Activated T-helper 1 cell treated with Interleukin-2 at 50 U/mL for 16 hours (primary cell): ENCODE measurements at places on chromosomes 7 and 10.

DNA sequence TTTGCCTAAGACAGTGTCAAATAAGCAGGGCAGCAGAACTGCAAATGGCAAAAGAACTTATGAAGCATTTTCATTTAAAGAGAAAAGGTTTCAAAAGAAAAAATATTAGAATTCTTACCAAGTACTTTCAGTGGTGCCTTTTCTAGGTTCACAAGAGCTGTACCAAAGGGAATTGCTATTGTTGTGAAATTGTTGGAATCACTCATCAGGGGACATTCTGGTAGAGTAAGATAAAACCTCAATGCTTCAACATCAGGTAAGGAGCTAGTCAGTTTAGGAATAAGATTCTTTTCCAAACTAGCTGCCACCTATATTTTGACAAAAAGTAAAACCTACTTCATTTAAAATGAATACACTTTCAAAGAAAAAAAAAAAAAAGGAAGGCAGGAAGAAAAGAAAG lies 85.0 kb downstream of the HERC4 start:
- DNase-seq: no peak

- no peak for DNase-seq
Measured at GRCh38 chr10:114638821-114639625, 19.1 kb downstream of the ABLIM1 start.

- DNase-seq: no peak
Measured at GRCh38 chr10:25627606-25628005, 306.4 kb upstream of the MYO3A start.

DNA sequence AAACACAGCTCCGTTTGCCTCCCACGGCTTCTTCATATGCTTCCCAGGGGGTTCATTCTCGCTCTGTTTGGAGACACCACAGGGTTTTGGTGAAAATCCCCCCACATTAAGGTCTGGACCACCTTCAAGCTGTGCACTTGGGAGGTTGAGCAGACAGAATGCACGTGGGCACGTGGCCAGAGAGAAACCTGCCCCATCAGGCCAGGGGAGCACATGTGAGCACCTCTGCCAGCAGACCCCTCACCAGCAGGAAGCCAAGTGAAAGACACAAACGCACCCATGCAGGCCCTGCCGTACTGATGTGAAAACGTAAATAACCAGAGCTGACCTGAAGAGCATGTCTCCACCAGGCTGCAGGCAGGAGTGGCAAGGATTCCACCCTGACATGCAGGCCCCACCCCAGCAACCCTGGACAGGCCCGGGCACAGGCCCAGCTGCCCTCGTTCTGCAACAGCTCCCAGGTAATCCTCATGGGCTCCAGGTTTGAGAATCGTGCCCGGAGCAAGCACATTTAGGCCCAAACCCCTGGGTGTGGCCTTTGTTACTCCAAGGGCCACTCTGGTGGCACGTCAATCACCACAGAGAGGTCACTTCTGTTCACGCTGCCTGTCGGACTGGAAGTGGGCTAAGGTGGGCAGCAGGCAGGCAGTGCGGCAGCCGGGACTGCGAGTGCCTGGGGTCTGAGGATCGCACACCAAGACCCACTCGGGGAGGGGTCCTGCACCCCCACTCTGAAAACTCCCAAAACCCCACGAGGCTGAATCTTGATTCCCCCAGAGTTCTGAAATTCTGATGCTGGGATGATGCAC lies 184.4 kb downstream of the PTPRN2 start:
- DNase-seq: no peak

DNA sequence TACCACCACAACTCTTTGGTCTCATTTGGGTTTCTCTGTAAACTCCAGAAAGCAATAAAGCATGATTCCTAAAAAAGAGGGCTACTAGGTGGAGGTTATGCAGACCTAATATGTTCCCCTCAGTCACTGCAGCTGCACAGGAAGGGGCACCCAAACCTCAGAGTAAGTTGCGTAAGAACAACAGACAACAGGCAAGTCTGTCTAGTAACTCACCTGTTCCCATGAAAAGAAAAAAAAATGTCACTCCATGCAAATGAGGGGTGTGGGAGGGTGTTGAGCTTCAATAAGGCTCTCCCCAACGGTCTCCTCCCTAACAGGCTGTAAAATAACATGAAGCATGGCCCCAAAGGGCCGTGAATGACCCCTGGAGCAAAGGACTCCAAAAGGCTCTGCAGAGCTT lies 461.4 kb downstream of the KCNMA1 start:
- no peak for DNase-seq

DNA sequence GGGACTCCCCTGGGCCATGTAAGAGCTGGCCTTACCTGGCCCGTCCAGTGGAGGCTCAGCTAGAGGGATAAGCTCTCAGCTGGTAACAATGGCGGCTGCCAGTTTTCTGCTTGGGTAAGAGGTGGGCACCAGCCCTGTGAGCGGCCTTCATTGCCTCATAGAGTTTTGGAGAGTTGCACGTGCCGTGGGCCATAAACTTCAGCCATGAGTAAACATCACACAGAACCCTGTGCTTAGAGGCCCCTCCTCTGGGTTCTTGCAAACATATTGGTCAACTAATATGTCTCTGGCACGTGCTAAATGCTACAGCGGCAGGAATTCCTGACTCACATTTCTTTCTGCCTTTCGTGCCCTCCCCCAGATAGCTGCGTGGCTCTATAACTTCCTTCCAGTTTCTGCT lies 103.9 kb upstream of the LEP start:
- DNase-seq: no peak

GRCh38 chr7:50285269-50285668 lies 19.2 kb upstream of the IKZF1 start:
- no peak for DNase-seq

GRCh38 chr7:12706900-12707536 lies 19.6 kb downstream of the ARL4A start:
- no peak for DNase-seq

- DNase-seq: no peak
Measured at GRCh38 chr7:54792383-54792782, 33.4 kb upstream of the SEC61G start.

DNA sequence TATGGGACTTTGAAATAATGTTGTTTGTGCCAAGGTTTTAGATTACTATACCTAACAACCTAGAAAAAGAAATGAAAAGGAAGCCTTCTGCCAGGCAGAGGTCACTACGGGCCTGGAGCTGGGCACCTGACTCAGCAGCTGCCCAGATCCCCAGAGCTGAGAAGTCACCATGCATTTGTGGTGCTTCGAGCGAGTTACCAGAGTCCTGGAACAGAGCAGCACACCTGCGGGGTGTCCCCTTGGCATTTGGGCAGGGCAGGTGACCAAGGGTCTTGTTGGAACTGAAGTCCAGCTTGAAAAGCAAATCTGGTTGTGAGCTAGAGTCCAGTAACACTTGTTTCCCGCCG lies 25.5 kb downstream of the EGFR start:
- DNase-seq: no peak

GRCh38 chr7:46054272-46054671 lies 133.2 kb upstream of the IGFBP3 start:
- no peak for DNase-seq

DNA sequence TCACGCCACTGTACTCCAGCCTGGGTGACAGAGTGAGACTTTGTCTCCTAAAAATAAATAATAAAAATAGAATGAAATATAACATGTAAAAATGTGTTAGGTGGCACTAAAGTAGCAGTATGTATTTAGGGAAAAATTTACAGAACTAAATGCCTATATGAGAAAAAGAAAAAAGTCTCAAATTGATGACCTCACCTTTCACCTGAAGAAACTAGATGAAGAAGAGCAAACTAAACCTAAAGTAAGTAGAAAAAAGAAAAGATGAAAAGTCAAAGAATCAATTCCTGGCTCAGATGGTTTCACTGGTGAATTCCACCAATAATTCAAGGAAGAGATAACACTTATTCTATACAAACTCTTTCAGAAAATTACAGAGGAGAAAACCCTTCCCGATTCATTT lies 106.5 kb upstream of the NANOS1 start:
- DNase-seq: no peak

- DNase-seq: no peak
Measured at GRCh38 chr10:132372516-132373095, 24.4 kb upstream of the PWWP2B start.

DNA sequence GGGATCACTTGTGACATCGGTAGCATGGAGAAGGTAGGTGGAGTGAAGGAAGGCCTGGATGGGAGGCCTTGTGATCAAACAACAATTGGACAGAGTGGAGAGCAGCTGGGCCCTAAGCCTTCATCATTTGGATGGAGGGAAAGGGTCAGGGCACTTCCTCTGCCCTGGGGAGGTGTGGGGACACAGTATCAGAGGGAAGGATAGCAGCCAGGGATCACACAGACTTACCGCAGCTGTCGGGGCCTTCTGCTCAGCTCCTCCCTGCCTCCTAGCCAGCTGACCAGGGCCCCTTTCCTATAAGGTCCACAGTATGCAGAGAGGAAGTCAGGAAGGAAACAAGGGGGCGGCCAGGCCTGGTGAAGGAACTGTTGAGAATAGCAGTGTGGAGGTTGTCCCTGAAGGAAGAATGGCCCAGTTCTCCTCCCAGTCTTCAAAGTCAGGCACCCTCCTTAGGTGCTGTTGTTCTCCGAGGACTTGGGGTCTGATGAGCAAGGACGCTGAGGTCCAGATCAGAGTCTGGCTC lies 62.1 kb downstream of the ABCC2 start:
- no peak for DNase-seq

GRCh38 chr7:51141451-51142003 lies 175.1 kb downstream of the COBL start:
- DNase-seq: no peak

- no peak for DNase-seq
Measured at GRCh38 chr7:20188567-20188966, 28.6 kb downstream of the MACC1 start.

DNA sequence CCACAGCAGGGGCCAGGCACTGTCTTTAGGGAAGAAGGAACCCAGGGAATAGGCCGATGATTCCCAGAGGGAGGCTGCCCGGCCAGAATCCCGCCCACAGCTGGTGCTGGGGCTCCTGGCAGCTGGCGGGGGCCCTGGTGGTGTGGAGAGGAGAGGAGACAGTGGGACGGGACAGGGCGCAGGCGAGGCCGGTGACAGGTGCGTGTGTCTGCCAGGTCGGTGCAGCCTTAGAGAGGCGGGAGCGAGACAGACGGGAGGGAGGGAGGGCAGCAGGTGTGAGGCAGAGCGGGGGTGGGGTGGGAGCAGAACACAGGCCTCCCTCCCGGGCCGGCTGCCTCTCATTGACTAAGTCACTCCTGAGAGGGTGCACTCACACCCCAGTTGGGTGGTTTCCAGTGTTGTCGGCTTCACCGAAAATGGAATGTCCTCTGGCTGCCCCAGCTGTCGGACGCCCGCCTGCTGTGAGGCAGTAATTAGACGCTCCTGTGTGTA lies 55.2 kb downstream of the ELFN1 start:
- DNase-seq: no peak

- no peak for DNase-seq
Measured at GRCh38 chr10:36224431-36224985, 582.4 kb upstream of the FZD8 start.

GRCh38 chr7:77455321-77455720 lies 39.2 kb upstream of the GSAP start:
- no peak for DNase-seq

GRCh38 chr7:17044396-17044795 lies 162.6 kb upstream of the AGR3 start:
- DNase-seq: no peak

GRCh38 chr7:155834486-155835048 lies 22.3 kb upstream of the SHH start:
- DNase-seq: no peak

- no peak for DNase-seq
Measured at GRCh38 chr10:71817831-71818655, 33.0 kb downstream of the PSAP start.

DNA sequence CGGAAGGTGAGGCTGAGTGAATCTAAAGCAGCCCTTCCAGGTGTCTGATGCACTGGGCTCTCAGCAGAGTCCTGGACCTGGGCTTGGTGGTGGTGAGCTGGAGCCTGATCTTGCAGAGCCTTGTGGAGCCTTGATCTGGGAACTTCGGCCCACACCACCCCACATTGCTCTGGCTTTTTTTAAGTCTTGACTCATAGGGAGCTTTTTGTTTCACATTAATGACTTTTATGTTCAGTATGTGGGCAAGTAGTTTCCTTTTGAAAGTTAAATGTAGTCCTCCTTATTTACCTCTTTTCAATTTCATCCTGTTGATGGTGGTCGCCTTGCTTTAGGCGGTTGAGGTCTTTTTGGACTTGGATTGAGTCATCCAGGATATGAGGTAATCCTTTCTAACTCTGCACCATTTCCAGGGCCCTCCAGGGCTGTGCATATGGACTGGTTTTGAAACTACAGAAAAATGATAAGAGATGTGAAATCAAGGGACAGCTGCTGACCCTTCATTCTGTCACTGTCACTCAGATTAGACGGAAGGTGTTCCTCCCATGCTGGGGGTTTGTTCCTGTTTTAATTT lies 2.9 kb upstream of the NRAP start:
- DNase-seq: no peak

DNA sequence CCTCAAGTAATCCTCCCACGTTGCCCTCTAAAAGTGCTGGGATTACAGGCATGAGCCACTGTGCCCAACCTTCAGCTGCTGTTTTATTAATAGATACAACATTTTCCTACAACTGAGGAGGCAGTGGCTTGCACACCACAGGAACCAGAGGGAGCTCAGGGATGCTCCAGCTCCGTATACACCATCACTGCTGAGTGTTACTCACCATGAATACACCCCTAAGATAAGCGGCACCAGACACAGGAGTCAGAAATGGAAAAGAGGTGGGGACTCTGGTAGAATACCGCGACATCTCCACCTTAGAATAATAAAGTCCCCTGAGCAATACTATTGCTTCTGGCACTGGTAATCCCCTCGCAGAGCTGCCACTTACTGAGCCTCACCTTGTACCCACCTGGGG lies 68.7 kb upstream of the PDLIM1 start:
- no peak for DNase-seq

- no peak for DNase-seq
Measured at GRCh38 chr10:94680544-94680943, 3.0 kb upstream of the CYP2C18 start.
